ENCODE measurements at places on chromosomes 16 and 17.

DNA sequence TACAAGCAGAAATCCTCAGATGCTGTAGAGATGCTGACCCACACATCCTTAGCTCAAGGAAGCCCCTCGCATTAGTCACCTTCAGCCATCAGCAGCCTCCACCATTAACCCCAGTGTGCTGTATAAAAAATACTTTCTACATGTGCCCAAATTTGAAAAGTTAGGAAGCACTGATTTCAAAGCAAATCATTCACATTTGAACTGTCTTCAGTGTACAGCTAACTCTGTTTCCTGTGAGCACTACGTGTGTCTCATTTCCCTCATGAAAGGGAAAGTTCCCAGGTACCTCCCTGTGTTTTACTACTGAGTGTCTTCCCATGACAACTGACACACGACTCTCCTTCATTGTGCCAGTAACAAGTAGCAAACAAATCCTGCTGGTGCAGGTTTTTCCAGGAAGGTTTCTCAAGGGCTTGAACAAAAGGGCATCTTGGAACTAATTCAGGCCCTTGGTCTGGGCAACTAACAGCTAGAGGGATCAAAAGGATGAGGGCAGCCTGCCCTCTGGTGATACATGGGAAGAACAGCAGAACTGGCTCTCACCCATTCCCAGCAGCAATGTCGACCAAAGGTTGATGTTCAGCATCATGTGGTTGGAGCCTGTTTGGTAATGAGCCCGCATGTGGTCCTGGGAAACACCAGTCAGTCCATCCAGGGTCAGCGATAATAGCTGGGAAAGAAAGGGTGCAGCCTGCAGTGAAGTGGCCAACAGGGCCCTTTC is 4.0 kb downstream of the SLC35B1 start:
- DNase-seq, result peak; percentile 24

DNA sequence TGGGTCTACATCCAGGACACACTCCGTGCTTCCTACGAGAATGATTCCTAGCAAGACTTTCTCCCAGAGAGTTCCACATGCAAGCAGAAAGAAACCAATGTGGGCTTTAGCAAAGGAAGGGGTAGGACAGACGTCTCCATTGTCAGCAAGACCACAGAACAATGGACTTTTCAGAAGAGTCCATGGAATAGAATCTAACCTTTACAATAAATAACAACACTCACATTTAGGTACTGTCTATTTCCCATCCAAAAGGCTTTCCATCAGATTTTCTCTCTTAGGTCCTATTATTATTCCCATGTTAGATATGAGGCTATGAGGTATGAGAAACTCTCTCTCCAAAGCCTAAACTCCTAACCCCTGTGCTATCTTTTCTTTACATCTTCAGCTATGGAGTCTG is 360.9 kb downstream of the GRIN2A start:
- DNase-seq, result no peak

- no peak for DNase-seq
Observed at GRCh38 chr16:8458481-8459046, 131.7 kb downstream of the TMEM114 start.

- no peak for DNase-seq
Observed at GRCh38 chr17:2800367-2800766, 4.1 kb downstream of the RAP1GAP2 start.

GRCh38 chr17:40341808-40342503 is 22.6 kb downstream of the GJD3 start:
- DNase-seq, result peak; percentile 49

Measured in CD4-positive, alpha-beta T cell treated with Interleukin-10 for 1 hour (primary cell).